ENCODE measurements at places on chromosomes 6 and 20. TPM values are rescaled to one million over a fixed set of nuclear protein-coding genes. Genes with fewer than 3 reads are reported as not detected.
A peak's percentile ranks its signal among the peaks of the same experiment; 100 is the strongest.

- no peak overlapping the region for H3K27ac ChIP-seq
- H3K4me3 ChIP-seq: no peak overlapping the region
- H3K27me3 ChIP-seq: no peaks in the 10 kb centered on the region
- H3K4me1 ChIP-seq: no peaks in the 10 kb centered on the region
- DNase-seq: no peak
These were observed 27.2 kb upstream of the DEFB125 start for GRCh38 chr20:60035-60918.

GRCh38 chr6:156752666-156753301 lies 24.4 kb upstream of the ARID1B start:
- no peak overlapping the region for H3K4me3 ChIP-seq
- H3K27me3 ChIP-seq: peaks cover 3% of the 10 kb centered on the region
- no peak overlapping the region for H3K27ac ChIP-seq
- no peak for DNase-seq

GRCh38 chr20:64057628-64058498 lies 5.1 kb upstream of the TCEA2 start:
- peak overlapping the region; percentile 77 for H3K4me3 ChIP-seq
- peak overlapping the region; percentile 63 for H3K27ac ChIP-seq
- peaks cover 9% of the 10 kb centered on the region for H3K27me3 ChIP-seq

DNA sequence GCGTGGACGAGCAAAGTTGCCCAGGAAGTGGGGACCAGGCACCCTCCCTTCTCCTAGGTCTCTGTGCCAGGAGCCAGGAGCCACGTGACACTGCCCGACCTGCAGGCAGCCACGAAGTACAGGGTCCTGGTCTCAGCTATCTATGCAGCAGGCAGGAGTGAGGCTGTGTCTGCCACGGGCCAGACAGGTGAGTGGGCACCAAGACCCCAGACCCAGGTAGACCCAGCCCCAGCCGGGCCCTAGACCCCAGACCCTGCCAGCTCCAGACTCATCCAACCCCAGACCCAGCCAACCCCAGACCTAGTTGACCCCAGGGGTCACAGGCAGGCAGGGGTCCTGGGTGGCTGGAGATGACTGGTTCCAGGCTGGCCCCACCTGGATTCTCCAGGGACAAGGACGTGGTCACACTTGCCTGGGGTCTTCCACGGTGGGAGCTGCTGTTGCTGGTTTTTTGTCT lies 21.1 kb downstream of the COL20A1 start:
- H3K4me1 ChIP-seq: no peaks in the 10 kb centered on the region
- no peak overlapping the region for H3K4me3 ChIP-seq
- no peaks in the 10 kb centered on the region for H3K36me3 ChIP-seq
- H3K27me3 ChIP-seq: peaks cover 4% of the 10 kb centered on the region
- no peak overlapping the region for H3K27ac ChIP-seq

DNA sequence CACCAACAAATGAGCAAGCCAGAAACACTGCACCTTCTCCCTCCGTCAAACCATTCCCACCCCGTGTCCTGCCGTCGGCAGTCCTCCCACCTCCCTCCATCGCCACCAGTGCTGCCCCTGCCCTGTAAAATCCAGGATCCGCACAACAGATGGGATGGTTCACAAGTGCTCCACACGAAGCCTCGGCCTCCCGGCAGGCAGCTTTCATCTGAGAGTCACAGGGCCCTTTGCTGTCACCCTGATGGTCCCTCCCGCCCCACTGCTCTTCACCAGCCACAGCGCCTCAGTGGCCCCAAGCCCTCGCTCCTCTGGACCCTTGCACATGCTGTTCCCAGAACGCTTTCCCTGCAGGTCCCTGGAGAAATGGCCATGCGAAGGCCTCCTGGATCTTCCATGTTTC lies 12.1 kb downstream of the SLC4A11 start:
- H3K27ac ChIP-seq: no peak overlapping the region
- DNase-seq: no peak
- H3K27me3 ChIP-seq: no peaks in the 10 kb centered on the region
- no peak overlapping the region for H3K4me3 ChIP-seq
- no peaks in the 10 kb centered on the region for H3K36me3 ChIP-seq

GRCh38 chr6:36383606-36384005 lies 3.9 kb downstream of the ETV7 start:
- peaks cover 15% of the 10 kb centered on the region for H3K4me1 ChIP-seq
- H3K4me3 ChIP-seq: no peak overlapping the region
- H3K36me3 ChIP-seq: no peaks in the 10 kb centered on the region
- H3K27ac ChIP-seq: no peak overlapping the region
- no peak for DNase-seq

- H3K27ac ChIP-seq: no peak overlapping the region
- peaks cover 37% of the 10 kb centered on the region for H3K27me3 ChIP-seq
- H3K4me1 ChIP-seq: no peaks in the 10 kb centered on the region
- H3K4me3 ChIP-seq: no peak overlapping the region
- no peaks in the 10 kb centered on the region for H3K36me3 ChIP-seq
These were observed 90.1 kb downstream of the ANKRD60 start for GRCh38 chr20:58138395-58138794.

DNA sequence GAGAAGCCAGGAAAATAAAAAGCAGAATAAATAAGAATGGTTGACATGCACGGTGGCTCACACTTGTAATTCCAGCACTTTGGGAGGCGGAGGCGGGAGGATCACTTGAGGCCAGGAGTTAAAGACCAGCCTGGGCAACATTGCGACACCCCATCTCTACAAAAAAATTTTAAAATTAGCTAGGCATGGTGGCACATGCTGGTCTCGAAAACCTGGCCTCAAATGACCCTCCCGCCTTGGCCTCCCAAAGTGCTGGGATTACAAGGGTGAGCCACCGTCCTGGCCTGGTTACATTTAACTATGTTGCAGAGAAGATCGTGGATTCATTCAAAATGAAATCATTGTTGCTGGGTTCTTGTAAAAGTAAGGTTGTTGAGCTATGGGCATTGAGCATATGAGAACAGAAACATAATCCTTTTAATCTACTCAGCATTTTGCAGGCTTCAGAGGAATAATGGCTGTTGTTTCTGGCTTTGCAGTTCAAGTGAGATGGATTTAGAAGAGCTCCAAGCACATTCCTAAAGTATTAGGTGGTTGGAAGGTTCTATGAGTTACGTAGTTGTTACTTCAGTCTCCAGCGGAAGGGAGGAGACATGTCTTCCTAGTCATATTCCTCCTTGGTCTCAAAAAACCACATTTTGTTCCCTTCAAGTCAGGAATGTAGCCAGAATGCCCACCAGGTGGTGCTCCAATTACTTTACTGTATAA lies 45.6 kb upstream of the RAB23 start:
- H3K36me3 ChIP-seq: no peaks in the 10 kb centered on the region
- H3K27me3 ChIP-seq: peaks cover 26% of the 10 kb centered on the region
- peak; percentile 31 for DNase-seq
- H3K27ac ChIP-seq: no peak overlapping the region

DNA sequence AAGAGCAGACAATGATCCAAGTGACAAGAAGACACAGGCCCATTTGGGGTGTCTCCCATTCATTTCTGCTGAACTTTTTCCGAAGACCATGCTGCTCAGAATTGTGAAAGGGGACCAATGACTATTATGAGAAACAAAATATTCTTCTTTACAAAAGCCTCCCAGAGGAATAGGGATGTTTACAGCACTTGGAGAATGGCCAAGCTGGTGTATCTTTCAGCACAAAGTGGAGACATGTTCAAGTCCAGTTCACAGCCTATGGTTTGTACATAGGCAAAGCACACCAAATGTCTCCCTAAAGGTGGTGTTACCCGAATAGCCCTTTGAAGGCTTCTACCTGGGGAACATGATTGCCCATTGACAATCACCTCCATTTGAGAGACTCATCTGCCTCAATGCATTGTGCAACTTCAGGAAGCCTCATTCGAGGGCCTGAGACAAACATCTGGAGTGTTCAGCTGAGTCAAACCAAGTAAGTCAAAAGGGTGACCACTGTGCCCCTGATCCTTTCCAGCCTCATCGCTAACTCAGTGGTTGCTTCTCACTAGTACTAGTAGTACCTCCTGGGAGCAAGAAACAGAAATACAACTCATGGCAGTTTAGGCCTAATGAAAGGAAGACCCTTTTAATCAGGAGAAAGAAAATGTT lies 451.0 kb upstream of the MARCKS start:
- no peak for DNase-seq
- H3K36me3 ChIP-seq: no peaks in the 10 kb centered on the region
- no peak overlapping the region for H3K4me3 ChIP-seq
- H3K27ac ChIP-seq: no peak overlapping the region
- H3K27me3 ChIP-seq: no peaks in the 10 kb centered on the region

DNA sequence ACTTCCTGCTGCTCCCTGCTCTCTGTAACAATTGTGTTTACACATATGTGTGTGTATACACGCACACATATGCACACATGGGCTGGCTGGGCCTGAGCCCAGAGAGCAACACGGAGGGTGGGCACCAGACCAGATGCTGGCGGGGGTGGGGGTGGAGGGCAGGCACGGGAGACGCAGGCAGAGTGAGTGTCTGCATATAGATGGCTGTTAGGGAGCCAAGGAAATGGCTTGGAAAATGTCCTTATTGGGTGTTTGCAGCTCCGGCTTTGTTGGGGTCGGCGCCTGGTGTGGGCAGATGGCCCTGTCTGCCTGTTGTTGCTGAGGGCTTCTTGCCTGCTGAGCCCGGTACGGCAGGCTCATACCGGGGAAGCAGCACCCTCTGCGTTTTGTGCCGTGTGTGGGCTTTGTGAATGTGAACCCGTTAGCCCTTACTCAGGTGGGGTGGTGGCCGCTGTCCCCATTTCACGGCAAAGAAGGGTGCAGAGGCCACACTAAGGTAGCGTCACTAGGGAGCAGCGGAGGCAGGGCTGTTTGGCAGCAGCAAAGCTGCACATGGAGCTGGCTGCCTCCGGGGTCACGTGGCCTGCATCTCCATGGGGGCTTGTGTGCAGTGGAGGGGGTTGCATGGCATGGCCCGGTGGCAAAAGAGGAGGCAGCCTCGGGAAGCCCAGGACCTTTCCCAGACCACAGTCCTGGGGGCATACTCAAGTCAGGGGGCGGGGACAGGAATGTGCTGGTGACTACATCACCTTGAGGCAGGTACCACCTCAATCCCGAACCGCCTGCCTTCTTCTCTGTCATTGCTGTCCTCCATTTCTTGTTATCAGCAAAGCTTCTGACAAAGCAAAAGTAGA lies 47.4 kb upstream of the SRF start:
- H3K27me3 ChIP-seq: no peaks in the 10 kb centered on the region
- no peaks in the 10 kb centered on the region for H3K36me3 ChIP-seq
- no peak overlapping the region for H3K27ac ChIP-seq
- no peaks in the 10 kb centered on the region for H3K4me1 ChIP-seq
- DNase-seq: no peak

PLA2G7 gene
- total RNA-seq: not detected

CGA gene
- not detected for total RNA-seq

MUCL3 gene
- not detected for total RNA-seq

Data from activated naive CD8-positive, alpha-beta T cell treated with anti-CD3 and anti-CD28 coated beads for 36 hours (primary cell).